NCI-H1417 (cell line): ENCODE measurements at places on chromosomes 3 and 15.
A peak's percentile ranks its signal among the peaks of the same experiment; 100 is the strongest.

DNA sequence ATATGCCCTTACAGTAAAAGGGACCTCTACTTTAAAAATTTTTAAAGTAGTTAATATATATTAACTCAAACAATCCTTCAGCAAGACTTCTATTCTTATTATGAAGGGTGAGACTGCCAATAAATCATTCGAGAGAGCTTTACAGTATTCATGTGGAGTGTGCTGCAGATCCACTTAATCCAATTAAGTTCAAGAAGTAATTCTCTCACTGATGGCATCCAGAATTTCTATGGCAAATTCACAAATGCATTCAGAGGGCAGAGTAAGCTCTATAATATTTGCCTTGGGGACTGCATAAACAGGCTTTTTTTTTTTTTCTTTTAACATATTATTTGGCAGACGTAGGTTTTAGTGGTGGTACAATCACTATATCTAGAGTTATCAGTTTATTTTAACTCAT is 692.0 kb downstream of the NLGN1 start:
- DNase-seq = no peak

DNA sequence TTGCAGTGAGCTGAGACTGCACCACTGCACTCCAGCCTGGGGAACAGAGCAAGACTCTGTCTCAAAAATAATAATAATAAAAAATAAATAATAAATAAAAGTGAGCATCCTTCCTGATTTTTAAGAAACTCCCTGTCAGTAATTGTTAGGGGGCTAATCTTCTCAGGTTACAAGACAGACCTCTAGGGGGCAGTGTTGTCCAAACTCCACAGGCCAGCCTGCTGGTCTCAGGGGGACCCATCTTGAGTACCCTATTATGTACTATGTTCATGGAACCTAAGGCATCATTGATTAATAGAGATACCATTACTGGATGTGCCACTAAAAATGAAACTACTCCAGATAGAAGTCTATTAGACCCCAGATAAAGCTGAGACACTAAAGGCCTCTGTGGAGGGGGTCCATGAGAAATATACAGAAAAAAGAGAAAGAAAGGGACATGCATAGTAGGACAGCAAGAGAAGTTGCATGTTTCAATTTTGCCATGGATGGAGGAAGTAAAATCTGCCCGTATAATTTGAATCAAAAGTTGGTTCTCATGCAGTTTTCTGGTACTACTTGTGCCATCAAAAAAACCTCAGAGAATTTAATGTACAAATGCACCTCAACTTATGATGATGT is 85.5 kb upstream of the CDV3 start:
- no peak for DNase-seq

DNA sequence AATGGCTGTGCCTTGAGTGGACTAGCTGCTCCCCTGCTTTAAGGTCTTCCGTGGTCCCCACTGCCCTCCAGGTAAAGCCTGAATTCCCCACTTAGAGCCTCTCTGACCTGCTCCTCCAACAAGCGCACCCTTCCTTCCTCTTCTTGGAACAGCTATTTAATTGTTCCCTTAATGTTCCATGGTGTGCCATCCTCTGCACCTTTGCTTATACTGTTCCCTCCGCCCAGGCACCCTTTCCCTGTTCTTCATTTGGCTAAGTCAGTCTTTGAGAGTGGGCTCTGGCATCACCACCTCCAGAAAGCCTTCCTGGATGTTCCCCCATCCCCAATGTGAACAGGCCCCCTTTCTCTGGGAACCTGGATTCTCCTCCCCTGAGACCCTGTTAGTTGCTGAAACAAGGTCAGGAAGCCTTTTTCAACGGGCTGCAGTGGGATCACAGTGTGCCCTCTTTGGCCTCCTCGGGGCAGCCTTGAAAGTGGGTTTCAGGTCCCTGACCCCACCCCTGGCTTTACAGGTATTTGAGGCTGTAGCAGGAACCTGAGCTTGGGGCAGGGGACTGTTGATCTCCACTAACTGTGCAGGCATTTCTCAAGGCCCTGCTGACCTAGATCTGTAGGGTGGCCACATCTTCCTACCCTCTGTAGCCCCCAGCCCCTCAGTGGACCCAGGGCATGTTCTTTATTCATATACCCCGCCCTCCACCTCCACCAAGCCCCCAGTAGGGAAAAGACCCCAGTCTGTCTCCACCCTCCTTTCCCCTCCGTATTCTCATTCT is 5.0 kb downstream of the ISLR start:
- DNase-seq = no peak

DNA sequence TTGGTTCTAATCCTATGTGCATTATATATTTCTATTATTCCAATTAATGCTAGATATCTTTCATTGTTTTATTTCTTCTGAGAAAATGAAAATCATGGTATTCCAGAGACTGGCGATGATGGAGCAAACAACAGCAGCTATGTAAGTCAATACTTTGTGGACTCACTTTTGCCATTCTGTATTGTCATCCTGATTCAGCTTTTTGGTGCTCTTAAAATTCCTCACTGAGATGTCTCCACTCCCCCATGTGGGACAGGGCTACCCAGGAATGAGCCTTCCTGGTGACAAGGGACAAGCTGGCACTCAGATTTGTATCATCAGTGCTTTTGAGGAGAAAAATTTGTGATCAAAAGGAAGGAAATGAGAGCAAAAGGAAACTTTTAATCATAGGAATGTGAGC is 56.7 kb upstream of the XCR1 start:
- no peak for DNase-seq

DNA sequence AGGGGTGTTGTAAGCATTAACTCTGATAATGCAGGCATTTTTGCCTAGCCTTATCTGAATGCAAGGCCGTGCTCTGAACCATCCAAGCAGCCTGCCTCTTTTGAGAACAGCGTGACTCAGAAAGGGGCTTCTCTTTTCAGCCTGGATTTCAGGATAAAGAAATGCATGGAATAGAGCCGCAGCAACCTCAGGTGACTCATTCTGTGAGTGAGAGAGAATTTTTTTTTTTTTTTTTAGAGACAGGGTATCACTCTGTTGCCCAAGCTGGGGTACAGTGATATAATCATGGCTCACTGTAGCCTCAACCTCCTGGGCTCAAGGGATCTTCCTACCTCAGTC is 20.6 kb upstream of the PDE8A start:
- DNase-seq = no peak

DNA sequence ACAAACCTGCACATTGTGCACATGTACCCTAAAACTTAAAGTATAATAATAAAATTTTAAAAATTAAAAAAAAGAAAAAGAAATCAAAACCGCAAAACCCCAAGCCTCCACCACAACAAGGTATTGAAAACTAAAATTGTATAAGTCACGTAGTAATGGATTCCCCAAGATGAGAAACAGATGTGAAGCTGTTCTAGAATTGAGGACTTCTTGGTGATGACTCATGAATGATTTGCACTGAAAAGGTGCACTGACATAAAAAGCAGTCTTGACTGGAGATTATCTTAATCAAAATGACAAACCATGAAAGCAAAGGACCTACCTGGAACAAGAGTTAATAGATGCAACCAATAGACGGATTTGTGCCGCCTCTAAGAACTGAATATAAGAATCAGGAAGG is 225.8 kb downstream of the MYRIP start:
- DNase-seq = no peak

GRCh38 chr3:61449327-61450040 is 111.9 kb upstream of the PTPRG start:
- DNase-seq = no peak

DNA sequence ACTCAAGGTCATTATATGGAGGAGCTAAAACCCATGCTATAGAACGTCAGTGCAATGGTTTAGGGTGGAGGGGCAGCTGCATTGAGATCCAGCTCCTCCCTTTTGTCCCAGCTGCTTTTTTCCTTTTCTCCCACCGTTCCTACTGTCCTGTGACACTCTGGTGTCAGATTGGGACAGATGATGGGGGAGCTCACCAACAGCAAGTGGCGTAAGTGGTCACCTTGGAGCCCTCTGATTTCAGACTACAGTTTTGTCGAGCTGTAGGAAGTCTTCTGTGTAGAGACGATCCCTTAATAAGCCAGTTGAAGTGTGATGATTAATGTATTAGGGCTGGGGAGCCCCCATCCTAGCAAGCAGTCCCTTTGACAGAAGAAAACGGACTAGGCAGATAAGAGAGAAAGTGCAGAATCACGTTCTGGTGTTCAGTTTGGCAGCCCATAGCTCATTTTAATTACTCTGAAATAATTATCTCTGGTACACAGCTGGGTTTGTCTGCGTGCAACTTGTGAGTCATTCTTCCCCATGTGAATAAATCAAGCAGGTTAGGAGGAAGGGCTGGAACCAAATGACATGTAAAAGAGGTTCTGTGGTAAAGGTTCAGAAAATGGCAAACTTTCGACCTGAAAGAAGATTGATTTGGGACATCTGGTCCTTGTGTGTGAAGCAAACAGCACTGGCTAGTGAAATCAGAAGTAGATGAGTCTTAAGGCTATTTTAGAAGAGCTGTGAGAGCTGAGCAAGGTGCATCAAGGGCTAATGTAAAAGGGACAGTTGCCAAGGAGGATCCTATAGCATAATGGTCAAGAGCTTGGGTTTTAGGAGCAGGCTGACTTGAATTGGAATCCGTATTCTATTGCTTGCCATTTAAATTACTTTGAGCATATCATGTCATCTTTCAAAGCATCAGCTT is 241.4 kb downstream of the EDEM1 start:
- peak; percentile 4 for DNase-seq

- no peak for DNase-seq
These were observed 3.9 kb upstream of the MASP1 start for GRCh38 chr3:187295316-187296034.

DNA sequence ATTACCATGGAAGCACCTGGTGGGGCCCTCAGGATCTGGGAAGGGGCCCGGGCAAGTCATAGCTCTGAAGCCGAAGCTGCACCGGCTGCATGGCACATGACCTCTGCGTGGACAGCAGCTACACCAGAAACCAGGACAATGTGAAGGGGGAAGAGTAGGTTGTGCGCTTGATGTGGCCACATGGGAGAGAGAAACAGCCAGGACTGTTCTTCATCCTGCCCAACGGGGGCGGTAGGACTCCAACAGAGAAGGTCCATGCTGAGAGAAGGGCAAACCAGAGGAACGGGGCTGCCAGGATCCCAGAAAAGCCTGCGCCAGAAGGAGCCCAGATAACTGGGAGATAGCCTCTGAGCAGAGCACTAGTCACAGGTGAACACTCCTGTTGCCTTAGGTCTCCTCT is 54.9 kb upstream of the PRR20G start:
- no peak for DNase-seq
